Diencephalon (tissue), 1 donor: ENCODE measurements at places on chromosomes 5 and 9. TPM values are rescaled to one million over a fixed set of nuclear protein-coding genes. Genes with fewer than 3 reads are reported as not detected.

Gene LRRC14B
- total RNA-seq, result 3.2 TPM

Gene FOXD4
- total RNA-seq, result 1.6 TPM

Gene ELAVL2
- 351 TPM for total RNA-seq

Gene HEMGN
- total RNA-seq, result 4.2 TPM

Gene THBS4
- 11.8 TPM for total RNA-seq

Gene PPP2R2B
- total RNA-seq, result 134 TPM

Gene IRX4
- total RNA-seq, result not detected

Gene IL4
- not detected for total RNA-seq

Gene KIF4B
- total RNA-seq, result 0.46 TPM

Gene NEURL1B
- 26.8 TPM for total RNA-seq

Gene ZNF608
- 91.6 TPM for total RNA-seq

Gene GFPT2
- total RNA-seq, result 12.9 TPM

Gene ANKRD31
- 1.2 TPM for total RNA-seq

Gene TMC1
- total RNA-seq, result 0.46 TPM

Gene BTNL9
- 4.2 TPM for total RNA-seq

Gene LIFR
- total RNA-seq, result 107 TPM

Gene FAM221B
- total RNA-seq, result 0.23 TPM

Gene ACOT12
- total RNA-seq, result 5.1 TPM

Gene TRUB2
- total RNA-seq, result 18.0 TPM

Gene GPX8
- total RNA-seq, result 4.2 TPM

Gene PAIP2
- total RNA-seq, result 135 TPM

Gene PCDHGA9
- 14.3 TPM for total RNA-seq

Gene WWC1
- 36.2 TPM for total RNA-seq

Gene NKD2
- total RNA-seq, result 5.3 TPM

Gene PCA3
- total RNA-seq, result 1.4 TPM

Gene SEMA5A
- 47.5 TPM for total RNA-seq

Gene PCDHB5
- total RNA-seq, result 11.1 TPM

Gene ZBED3
- total RNA-seq, result 4.4 TPM

Gene LPAR1
- total RNA-seq, result 25.8 TPM

Gene PCDHB11
- 14.8 TPM for total RNA-seq

Gene CCDC171
- total RNA-seq, result 21.9 TPM

Gene GRIA1
- 141 TPM for total RNA-seq

Gene TICAM2
- 2.8 TPM for total RNA-seq

Gene CCL27
- 0.69 TPM for total RNA-seq

Gene TMOD1
- total RNA-seq, result 5.5 TPM

Gene CER1
- 0.69 TPM for total RNA-seq

Gene COX7C
- total RNA-seq, result 281 TPM

Gene FGF1
- total RNA-seq, result 22.4 TPM

Gene NUTM2G
- not detected for total RNA-seq

Gene BRINP1
- total RNA-seq, result 93.0 TPM

Gene TOR1A
- 32.3 TPM for total RNA-seq

Gene OLFML2A
- total RNA-seq, result 2.3 TPM

Gene GBGT1
- 3.7 TPM for total RNA-seq

Gene CACNA1B
- total RNA-seq, result 39.9 TPM

Gene MAPKAP1
- 41.3 TPM for total RNA-seq

Gene SPINK13
- not detected for total RNA-seq
